ENCODE measurements at places on chromosomes 5 and 9.
A peak's percentile ranks its signal among the peaks of the same experiment; 100 is the strongest.

- DNase-seq: no peak
Measured at GRCh38 chr5:142317173-142317572, 7.6 kb downstream of the SPRY4 start.

GRCh38 chr5:112914584-112914983, 7.4 kb downstream of the REEP5 start:
- DNase-seq: no peak

DNA sequence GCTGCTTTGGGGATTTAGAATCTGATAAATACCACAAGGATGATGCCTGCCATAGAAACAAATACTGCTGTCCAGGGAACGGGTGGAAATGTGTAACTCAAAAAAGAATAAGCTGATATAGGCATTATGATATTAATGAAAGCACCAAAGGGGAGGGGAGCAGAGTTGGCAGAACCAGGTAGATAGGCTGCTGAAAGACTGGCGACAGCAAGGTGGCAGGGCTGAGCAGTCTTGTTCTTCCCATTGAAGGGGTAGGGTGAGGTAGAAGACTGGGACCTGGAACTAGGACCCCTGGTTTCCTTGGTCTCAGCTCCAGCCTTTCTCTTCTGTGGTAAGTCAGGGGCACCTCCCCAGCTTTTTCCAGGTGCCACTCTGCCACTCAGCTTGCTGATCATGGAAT, 31.4 kb upstream of the TMOD1 start:
- no peak for DNase-seq

- no peak for DNase-seq
Measured at GRCh38 chr9:102237094-102237493, 498.6 kb upstream of the GRIN3A start.

GRCh38 chr9:112863214-112863613, 27.5 kb downstream of the SLC46A2 start:
- DNase-seq: no peak

DNA sequence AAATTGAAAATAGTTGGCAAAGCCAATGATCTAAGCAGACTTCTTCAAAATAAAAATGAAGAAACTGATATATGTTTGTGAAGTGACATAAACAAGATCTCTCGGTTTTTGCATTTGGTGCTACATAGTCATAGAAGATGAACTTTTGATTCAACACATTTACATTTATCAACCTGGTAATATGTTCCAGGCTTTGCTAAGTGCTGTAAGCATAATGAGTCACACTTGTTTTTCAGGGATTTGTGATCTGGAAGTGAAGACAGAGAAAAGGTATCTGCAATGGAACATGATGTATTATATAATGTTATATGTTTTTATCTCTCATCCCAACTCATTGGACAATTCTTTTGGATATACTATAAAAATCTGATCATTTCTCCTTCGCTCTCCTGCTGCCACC, 801.4 kb downstream of the BRINP1 start:
- no peak for DNase-seq

GRCh38 chr9:91239367-91240111, 122.2 kb downstream of the AUH start:
- no peak for DNase-seq

DNA sequence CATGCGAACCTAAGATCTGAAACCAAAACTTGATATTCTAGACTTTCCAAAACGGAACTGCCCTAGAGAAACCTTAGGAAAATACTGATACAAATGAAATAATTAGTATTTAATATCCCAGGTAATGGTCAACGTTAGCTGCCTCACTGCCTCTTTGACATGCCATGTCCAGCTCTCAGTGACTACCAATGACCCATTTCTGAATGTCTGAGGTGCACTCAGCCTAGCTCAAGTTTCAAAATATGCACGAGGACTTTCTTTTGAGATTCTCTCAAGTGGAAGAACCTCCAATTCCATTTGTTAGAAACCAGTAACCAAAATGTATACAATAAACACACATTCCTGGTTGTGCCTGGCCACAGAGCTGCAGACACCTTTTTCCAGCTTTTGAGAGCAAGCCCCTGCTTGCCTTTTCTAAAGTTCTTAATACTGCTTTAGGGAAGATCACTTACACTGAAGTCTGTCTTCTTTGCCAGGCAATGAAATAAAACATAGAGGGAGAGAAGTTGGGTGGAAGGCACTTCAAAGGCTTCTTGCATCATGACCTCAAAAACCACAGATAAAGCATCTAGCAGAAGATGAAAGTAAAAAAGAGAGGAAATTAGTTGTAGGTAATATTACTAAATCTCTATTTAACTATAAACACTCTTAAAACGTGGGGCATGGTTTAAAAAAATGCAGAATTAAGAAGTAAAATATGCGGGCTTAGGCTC, 87.9 kb downstream of the MRPS27 start:
- DNase-seq: no peak

DNA sequence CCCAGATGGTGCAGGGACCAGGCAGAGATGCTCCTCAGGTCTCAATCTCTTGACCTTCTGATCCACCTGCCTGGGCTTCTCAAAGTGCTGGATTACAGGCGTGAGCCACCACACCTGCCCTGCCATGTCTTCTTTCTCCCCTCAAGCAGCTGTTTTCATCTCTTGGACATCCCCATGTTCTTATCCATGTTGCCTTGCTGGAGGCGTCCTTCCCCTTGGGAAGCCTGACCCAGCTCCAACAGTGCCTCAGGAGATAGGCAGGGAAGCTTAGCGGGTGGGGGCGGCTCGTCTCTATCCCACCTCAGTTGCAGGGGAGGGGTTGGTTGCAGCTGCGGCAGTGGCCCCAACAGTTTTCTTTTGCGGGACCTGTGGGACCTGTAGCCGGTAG, 24.7 kb upstream of the SPATA31E1 start:
- no peak for DNase-seq

- no peak for DNase-seq
Measured at GRCh38 chr9:135480071-135480939, 723 bp downstream of the PPP1R26 start.

DNA sequence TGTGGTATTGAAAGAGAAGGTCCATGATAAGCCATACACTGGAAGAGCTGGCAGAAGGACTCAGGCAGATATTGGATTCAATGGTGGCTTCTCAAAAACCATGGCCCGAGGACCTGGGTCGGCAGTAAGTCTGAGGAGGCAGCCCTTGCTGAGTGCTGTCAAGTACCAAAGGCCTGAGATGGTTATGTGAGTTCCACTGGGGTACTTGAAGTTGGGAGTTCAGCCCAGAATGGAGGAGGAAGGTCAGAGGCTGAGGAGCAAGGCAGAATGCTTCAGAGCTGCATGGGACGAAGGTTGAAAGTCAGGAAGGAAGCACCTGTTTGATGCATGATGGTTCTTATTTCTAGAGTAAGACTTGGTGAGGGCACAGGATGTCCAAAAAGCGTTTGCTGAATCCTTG, 194.9 kb downstream of the DIRAS2 start:
- DNase-seq: no peak

- DNase-seq: no peak
Measured at GRCh38 chr5:180801596-180802324, 846 bp downstream of the MGAT1 start.

- no peak for DNase-seq
Measured at GRCh38 chr9:116191576-116192415, 38.2 kb downstream of the PAPPA start.

- no peak for DNase-seq
Measured at GRCh38 chr5:39148983-39149534, 70.3 kb downstream of the FYB1 start.

DNA sequence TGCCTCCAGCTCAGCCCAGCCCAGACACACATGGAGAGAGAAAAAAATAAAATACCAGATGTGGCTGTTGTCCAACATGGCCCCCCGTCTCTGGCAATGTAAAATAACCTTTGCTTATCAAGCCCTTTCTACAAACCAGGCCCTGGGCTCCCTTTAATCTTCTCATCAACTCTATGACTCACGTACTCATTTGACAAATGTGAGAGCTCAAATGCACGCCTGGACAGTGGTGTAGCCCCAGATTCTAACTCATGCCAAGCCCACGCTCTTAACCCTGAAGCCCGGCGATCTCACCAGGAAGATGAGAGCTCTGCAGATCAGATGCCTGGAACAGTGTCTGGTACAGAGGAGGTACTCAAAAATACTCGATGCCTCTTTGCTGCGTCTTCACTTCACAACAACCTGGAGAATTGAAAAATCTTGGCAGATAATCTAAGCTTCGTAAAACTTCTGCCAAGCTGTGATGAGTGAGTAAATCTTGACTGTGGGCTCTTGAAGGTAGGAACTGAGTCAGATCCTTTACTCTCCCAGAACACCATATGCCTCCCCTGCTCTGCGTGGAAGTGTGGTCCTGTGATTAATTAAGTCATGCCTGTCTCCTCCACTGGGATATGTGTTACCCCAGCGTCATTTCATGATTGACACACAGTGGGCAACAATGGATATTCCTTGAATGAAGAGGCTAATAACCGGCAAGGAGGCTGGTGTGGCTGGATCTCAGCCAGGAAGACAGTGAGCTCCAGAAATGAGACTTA, 102.0 kb upstream of the FSTL4 start:
- no peak for DNase-seq

GRCh38 chr5:180668835-180669596, 19.6 kb upstream of the FLT4 start:
- DNase-seq: no peak

DNA sequence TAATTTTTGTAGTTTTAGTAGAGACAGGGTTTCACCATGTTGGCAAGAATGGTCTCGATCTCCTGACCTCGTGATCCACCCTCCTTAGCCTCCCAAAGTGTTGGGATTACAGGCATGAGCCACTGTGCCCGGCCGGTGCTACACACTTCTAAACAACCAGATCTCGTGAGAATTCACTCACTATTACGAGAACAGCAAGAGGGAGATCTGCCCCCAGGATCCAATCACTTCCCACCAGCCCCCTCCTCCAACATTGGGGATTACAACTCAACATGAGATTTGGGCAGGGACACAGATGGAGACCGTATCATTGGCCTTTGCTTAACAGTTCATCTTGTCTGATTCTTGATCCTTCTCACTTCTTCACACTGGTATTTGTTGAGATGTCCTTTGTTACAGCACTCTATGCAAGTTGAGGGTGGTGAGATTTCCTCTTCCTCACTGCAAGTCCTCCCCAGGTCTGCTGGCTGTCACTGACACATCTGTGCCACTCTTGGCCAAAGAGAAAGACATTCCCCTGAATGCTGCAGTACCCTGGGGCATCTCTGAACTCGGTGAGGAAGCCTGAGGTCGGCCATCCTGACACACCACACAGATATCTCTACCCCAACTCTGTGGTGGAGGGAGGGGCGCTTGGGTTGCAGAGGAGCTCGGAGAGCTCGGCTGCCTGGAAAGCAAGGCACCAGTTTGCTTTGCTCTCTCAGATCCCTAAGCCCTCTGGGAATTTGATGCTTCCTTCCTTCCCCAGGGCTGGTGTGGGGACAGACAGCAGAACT, 4.2 kb upstream of the SUB1 start:
- no peak for DNase-seq

DNA sequence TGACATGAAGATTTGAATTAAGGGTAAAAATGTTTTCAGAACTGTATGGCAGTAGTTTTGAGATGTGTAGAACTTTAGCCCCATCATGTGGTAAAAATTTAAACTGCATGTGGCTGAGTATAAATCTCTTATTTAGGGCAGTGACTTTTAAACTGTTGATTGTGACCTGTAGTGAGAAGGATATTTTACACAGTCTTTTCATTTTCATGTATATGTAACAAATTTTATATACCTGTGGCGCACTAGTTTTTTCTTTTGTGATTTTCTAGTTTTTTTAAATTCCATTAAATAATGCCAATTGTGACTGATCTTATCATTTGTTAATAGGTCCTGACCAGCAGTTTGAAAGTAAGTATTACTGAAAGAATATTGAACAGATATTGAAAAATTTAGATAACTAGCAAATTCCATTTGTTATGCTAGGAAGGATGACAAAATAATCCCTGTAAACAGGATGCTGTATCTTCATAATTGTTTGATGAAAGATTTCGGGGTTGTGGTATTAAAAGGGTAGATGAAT, 47.2 kb downstream of the GPBP1 start:
- no peak for DNase-seq

- no peak for DNase-seq
Measured at GRCh38 chr5:11047030-11047429, 286.0 kb upstream of the DAP start.

- no peak for DNase-seq
Measured at GRCh38 chr9:112532427-112532826, 45.8 kb downstream of the KIAA1958 start.

GRCh38 chr9:134065612-134066419, 2.0 kb downstream of the BRD3 start:
- DNase-seq: peak; percentile 23

GRCh38 chr9:90964101-90965020, 162.7 kb downstream of the SYK start:
- DNase-seq: no peak

GRCh38 chr5:146426853-146427618, 20.1 kb upstream of the TCERG1 start:
- DNase-seq: no peak

- no peak for DNase-seq
Measured at GRCh38 chr5:156685481-156685880, 164.6 kb upstream of the PPP1R2B start.

GRCh38 chr5:27947088-27947487, 908.7 kb upstream of the CDH9 start:
- DNase-seq: no peak

- DNase-seq: no peak
Measured at GRCh38 chr9:107029146-107029545, 166.2 kb downstream of the ZNF462 start.

GRCh38 chr9:89592963-89593726, 11.7 kb upstream of the GADD45G start:
- DNase-seq: no peak

DNA sequence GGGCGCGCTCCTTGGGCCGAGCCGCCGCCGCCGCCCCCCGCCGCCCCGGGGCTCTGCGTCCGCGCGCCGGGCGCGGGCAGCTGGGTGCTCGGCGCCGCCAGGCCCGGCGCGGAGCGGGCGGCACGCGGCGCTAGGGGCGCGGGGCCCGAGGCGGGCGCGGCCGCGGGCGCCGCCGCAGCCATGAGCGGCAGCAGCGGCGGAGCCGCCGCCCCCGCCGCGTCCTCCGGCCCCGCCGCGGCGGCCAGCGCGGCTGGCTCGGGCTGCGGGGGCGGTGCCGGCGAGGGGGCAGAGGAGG, 351 bp downstream of the TRIO start:
- DNase-seq: no peak

DNA sequence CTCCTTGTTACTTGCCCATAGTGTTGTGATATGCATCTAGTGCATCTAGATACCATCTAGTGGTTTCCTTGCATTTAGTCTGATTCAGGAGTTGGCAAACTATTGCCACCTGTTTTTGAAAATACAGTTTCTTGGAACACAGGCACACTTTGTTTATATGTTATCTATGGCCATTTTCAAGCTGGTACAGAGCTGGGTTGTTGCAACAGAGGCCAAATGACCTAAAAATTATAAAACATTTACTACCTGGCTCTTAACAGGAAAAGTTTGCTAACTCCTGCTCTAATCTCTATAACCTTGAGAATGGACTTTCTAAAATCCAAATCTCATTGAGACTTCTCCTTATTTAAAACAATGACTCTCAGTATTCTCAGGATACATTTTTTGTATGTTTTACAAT, 19.4 kb upstream of the FBXO38 start:
- no peak for DNase-seq
